CD4-positive, alpha-beta T cell treated with Interleukin-6 for 4 hours (primary cell): ENCODE measurements at places on chromosomes 1 and 21.
A peak's percentile ranks its signal among the peaks of the same experiment; 100 is the strongest.

DNA sequence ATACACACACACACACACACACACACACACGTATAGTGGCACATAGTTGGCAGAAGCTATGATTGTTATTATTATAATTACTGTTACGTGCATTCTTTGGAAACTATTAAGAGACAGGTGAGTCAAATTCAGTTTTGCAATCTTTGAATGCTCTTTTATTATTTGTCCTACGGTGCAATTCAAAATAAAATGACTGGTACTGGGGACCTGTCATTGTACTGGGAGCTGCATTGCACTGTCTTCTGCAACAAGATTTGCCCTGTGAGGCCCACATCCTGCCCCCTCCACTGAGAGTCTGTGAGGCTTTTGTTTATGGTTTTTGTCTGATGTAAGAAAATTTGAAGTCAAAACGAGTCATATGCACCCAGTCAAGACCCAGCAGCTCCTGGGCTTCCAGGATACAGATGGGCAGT, 1.9 kb downstream of the LY9 start:
- peak; percentile 82 for DNase-seq

DNA sequence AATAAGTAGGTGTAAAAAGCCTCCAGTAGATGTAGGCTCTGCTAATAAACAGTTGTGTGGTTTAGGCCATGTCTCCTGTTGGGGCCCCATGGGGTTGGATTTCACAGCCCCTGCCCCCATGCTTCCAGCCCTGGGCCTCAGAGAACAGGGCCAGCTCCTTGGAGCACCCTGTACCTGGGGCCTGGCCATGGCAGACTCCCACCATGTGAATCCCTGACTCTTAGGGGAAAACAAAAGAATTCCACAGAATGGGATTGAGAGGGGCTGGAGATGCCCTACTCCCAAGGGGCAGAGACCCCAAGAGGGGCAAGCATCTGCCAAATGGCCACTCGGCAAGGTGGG, 11.5 kb downstream of the LRP8 start:
- no peak for DNase-seq

- DNase-seq, result no peak
Measured at GRCh38 chr1:198278943-198279342, 122.1 kb downstream of the NEK7 start.

DNA sequence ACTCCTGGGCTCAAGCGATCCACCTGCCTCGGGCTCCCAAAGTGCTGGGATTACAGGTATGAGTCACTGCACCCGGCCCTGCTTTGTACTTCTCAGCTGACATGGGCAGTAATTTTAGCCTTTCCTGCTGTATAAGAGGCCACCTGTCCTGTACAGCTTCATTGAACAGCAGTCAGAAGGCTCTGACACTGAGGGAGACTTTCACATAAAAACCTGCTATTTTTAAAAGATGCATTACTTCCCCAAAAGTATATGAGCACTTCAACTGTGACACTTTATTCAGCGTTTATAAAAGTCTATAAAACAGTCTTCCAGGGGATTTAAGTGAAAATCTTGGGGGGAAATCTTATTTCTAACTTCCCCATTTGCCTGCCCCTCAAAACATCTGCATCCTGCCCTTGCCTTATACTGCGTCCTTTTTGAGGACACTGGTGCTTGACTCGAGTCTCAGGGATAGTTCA, 17.6 kb downstream of the RNU5D-1 start:
- DNase-seq, result no peak

- no peak for DNase-seq
Measured at GRCh38 chr1:66359269-66359668, 174.7 kb upstream of the SGIP1 start.

- DNase-seq, result no peak
Measured at GRCh38 chr1:7209336-7209735, 424.1 kb downstream of the CAMTA1 start.

- no peak for DNase-seq
Measured at GRCh38 chr1:199657449-199657848, 370.1 kb upstream of the NR5A2 start.

DNA sequence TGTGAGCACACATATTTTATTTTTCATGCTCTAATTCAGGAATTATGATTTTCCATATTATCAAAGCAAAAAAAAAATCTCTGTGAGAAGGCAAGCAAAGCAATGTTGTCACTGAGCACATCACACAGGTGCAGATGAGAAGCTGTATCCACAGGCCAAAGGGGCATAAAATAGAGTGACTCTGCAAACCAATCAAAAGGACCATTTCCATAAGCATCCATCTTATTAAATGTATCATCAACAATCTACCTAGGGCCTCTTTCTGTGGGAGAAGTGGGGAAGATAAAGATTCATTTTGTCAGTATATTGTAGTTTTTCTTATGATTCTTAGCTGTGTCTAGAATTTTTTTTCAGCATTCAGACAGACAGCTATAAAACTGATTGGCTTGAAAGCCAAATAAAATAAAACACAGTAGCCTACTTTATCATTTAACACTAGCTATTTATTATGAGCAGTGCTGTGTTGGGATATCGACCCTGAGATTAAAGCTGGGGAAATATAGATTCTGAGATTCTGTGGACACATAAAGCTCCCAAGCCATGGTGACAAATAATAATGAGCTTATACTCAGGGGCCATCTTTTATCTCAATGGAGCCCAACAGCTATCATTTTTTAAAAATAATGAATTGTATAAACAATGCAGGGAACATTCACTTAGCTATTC, 90.3 kb downstream of the LPAR3 start:
- no peak for DNase-seq

DNA sequence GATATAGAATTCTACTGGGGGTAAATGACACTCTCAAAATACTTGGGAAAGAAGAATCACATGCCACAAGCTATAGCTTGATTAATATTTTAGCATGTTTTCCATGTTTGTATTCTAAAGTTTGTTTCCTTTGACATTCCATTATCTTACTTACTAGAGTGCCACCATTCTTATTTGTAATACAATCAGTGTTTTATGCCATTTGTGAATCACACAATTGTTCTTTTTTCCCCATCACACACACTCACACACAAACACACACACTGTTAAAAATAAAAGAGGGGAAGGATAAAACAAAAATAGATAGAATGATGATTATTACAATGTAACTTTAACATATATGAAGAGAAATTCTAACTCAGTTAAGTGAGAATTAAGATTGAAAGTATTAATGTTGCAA, 16.0 kb upstream of the TEKT2 start:
- no peak for DNase-seq

DNA sequence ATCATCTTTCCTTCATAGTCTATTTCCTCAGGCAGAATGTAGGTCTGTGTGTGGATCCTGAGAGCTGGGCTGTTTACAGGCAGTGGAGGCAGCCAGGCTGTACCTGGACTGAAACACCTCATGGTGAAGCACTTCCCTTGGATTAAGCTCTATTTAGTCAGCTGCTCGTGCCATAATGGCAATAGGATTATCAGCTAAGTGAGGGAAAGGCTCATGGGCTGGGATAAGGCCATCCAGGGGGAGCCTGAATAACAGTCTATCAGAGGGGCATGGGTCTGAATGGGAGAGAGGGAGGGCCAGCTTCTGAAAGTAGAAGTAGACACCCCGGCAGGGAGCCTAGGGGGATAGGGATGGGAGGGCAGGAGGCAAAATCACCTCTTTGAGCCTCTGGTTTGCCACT, 8.3 kb downstream of the RNASEL start:
- DNase-seq, result no peak
